ENCODE measurements at places on chromosomes 2 and 18.
A peak's percentile ranks its signal among the peaks of the same experiment; 100 is the strongest.

- DNase-seq: peak; percentile 85
Measured at GRCh38 chr2:125696560-125696959, 959.4 kb upstream of the GYPC start.

DNA sequence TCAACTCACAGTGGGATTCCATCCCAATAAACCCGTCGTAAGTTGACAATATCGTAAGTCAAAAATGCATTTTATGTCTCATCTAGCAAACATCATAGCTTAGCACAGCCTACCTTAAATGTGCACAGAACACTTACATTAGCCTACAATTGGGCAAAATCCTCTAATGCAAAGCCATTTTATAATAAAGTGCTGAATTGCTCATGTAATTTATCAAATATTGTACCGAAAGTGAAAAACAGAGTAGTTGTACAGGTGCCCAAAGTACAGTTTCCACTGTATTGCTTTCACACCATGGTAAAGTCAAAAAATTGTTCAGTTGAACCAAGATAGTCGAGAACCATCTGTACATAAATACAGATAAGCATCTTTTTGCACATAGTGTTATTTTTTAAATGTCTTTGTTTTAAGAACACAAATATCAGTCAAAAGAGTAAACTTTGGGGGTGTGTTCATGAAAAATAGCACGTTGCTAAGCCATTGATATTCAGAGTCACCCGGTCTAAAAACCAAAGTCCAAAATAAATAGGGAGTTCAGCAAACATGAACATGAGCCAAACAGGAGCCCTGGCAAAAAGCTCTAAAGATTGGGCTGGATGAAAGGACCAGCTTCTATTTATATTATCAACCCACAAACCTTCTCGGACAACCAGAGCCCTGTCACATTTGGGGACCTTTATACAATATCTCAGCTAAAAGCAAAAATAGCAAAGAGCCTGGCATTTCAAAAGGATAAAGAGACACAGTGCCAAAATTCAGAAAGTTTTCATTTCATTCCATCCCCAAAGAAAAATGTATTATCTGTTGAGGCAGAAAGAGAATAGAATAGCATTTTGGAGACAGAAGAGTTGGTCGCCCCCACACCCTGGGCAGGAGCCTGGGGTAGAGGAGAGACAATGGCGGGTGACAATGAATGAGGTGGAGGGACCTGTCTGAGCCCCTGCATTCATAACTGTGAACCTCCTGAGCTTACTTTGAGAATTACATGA is 105.9 kb upstream of the SH3BP4 start:
- no peak for DNase-seq

- DNase-seq: no peak
Measured at GRCh38 chr18:79522451-79523205, 126.9 kb downstream of the NFATC1 start.

DNA sequence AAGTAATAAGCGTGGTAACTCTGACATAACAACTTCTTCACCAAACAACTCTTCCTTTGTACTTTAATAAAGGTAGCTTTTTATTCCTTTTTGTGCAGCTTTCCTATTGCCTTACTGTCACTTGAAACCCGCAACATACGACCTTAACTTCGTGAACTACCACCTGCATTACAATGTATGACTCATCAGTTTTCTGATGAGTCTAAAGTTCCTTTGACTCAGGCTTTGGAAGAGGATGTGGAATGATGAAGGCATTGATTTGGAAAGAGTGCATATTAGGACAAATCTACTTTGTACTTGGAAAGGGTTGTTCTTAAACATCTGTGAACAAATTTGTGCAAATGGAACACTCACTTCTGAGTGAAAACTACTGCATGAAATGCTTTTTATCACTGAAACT is 1012.1 kb downstream of the TMEM182 start:
- peak; percentile 77 for DNase-seq

- DNase-seq: peak; percentile 31
Measured at GRCh38 chr2:215664847-215665525, 229.1 kb upstream of the FN1 start.

DNA sequence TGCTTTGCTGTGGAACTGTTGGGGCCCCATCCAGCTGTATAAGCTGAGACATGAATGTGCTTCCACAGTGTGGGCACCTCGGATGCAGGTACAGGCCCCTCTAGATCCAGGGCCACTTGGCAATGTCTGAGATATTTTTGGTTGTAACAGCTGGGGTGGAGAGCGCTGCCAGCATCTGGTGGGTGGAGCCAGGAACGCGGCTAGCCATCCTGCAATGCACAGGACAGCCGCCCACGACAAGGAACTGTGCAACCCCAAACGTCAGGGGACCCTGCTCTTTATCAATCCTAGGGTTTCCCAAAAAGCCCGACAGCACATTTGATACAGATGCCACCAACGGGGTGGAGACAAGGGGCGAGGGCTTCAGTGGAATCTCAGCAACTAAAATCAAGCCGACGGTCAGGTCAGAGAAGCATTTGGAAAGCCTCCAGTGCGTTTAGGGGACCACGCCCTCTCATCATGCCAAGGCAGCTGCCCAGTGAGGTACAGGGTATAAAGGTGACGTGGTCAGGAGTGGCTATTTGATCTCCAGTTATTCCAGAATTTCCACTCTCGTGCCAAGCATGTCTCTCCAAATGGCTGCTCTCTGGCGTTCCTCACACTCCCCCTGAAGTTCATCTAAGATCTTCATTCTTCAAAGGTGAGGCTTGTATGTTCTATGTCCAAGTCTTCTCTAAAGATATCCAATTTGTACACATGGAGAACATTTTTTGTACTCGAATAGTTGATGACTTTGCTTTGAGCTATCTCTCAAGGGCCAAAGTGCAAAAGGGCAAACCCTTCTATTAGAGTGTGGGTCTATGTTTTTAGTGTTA is 55.7 kb downstream of the LRRFIP1 start:
- no peak for DNase-seq

DNA sequence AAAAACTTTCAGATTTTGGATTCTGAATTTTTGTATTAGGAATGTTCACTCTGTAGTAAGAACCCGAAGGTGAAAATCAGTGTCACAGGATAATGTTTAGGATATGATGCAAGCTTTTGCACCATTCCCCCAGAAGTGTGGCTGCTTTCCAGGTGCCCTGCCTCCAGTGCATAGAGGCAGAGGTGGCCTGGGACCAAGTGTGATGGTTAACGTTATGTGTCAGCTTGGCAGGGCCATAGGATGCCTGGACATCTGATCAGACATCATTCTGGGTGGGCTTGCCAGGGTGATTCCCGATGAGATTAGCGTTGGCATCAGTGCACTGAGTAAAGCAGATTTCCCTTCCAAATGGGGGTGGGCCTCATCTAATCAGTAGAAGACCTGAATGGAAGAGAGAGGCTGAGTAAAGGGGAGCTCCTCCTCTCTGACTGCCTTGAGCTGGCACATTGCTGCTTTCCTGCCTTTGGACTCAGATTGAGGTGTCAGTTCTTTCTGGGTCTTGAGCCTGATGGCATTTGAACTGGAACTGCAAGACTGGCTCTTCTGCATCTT is 177.4 kb upstream of the HS6ST1 start:
- no peak for DNase-seq

GRCh38 chr2:242031481-242032019 is 162.0 kb downstream of the RTP5 start:
- no peak for DNase-seq

- DNase-seq: no peak
Measured at GRCh38 chr2:113010088-113010487, 4.8 kb downstream of the IL36A start.

Measured in DMS53 (cell line).